Fibroblast of skin of right quadriceps (primary cell): ENCODE measurements at places on chromosomes 7 and 10.

GRCh38 chr7:17300012-17300411, 1.6 kb downstream of the AHR start:
- DNase-seq: no peak

DNA sequence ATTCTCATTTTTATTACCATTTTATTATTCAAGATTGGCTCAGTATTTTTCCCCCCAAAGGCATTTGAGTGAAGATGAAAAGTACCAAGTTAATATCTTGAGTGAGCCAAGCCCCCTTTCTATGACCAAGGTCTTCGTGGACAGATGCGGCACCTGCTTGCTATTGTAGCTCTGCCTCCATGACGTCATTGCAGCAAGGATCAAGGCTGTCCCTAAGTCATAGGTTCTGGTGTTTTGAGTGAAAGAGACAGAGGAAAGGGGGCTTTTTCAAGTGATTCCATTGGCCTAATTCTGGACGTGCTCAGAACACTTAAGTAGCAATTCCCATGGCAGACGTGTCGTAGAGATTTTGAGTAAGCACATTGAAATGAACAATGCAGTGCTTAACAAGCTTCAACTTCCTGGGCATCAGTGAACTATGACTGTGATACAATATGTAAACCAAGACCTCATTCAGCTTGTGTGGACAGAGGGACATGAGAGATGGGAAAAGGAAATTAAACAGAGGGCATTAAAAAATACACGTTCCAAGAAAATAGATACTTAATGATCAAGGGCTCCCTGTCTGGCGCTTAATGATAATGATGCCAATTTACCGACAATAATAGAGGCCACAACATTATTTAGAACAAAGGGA, 248.7 kb upstream of the NPVF start:
- DNase-seq: no peak

GRCh38 chr10:69237528-69238159, 17.5 kb downstream of the HKDC1 start:
- peak; percentile 70 for DNase-seq

DNA sequence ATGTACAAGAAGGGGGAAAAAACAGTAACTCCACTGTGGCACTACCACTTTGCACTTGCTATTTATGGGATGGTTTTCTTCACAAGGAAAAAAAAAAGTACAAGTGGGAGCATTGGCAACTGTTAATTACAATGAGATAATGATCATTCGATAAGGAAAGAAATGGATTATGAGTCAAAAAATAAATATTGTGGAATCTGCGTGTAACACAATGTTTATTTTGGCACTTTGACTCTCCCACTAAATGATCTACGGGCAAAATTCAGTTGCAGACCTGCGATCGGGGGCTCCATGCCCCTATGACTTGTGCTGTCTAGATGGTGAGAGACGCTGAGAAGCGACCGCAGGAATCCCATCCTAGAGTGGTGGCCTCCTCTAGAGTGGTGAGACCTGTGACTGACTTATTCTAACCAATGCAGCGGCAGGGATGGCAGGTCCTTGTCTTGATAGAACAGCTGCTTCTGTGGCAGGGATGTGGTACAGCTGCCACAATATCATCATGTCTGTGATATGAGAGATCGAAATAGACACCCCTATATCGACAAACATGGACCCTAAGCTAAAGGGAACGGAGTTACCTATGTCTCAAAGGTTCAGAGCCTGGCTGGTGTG, 345.0 kb upstream of the KLF6 start:
- no peak for DNase-seq

GRCh38 chr7:16874066-16874465, 7.7 kb downstream of the AGR3 start:
- DNase-seq: peak; percentile 2

- no peak for DNase-seq
Observed at GRCh38 chr7:148925836-148926235, 41.7 kb upstream of the EZH2 start.

GRCh38 chr7:43700646-43701499, 28.4 kb downstream of the COA1 start:
- DNase-seq: no peak

DNA sequence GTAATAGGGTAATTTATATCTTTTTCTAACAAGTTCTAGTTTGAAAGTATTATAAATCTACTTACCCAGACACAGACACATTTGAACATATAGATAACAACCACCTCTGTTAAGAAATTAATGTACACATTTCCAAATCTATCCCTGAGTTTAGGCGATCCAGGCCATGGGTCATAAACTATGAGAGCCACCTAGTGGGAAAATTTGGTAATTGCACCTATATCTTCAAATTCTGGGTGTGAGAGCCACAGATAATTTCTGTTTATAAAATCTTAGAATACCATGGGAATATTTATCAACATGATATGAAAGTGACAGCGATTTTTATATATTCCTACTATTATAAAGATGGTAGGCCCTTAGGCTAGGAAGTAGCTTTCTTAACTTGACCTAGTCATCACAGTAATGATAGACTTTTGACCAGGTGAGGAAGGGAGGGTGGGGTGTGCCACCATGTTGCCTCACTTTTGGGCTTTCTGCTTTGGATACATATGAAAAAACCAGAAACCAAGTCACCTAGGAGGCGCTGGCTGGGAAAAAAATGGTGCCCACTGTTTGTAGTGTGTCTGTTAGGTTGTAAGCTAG, 8.0 kb upstream of the EPHA1 start:
- DNase-seq: peak; percentile 57

DNA sequence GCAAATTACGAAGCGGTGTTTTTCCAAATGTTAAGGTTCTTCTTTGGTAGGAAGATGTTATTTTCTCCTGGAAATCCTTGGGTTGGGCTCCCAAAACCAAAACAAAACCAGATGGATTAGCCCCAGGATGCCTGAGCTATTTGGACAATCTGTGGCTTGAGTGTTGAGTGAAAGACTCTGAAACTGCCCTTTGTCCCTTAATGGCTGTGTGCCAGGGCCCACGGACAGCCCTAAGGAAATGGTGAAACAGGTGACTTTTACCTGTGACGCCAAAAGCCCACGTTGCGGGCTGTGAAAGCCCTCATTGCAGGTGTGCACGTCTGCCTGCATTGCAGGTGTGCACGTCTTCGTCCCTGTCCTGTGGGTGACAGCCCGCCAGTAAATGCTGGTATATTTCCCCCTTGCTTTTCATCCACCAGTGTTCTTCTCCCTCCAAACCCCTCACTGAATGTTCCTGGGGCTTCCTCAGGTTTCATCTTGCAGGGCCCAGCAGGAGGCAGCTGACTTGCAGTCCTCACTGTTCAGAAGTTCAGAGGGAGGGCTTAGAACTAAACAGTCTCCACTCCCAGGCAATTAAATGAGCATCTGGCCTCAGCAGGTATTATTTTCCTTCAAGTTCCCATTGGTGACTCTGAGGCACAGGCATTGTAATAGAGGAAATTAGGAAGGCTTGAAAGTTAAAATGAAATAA, 10.7 kb downstream of the PFKP start:
- DNase-seq: no peak

- DNase-seq: no peak
Observed at GRCh38 chr10:99598781-99599509, 21.3 kb downstream of the SLC25A28 start.

DNA sequence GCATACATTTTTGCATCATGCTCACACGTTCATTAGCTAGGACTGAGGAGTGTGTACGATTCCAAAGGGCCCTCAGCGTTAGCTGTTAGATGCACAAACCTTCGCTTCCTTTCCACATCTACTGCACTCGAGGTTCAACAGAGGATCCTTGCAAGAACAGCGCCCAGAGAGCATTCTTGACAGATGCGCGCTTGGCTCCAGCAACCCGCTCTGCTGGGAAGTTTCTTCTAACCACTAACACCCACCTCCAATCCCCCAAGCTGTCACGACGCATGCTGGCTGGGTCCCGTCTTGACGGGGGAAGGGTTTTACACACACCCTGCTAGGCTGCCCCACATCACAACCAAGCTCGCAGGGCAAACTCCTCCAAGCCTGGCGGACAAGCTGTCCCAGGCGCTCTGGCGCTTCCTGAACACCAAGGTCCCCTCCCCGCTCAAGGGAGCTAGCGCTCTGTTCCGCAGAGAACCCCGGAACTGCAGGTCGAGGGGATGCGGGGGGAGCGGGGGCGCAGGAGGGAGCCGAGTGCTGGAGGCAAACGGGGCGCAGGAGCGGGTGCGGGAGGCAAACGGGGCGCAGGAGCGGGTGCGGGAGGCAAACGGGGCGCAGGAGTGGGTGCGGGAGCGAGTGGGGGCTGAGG, 653 bp upstream of the ADRB1 start:
- DNase-seq: peak; percentile 35

DNA sequence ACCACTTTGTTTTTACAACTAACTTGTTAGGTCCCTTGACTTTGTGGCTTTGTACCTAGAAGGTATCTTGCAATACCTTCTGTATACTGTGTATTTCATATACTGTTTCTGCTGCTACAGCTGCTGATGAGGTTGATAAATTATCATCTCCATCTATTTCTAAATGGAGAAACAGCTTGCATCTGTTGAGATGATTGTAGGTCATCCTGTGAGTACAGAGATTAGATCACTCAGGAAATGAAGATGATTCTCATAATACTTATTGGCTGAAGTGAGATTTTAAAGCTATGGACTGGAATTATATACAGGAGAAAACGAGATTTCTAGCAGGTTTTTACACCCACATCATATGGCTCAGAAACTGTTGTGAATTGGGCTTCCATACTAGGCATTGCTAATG, 280.5 kb downstream of the KCND2 start:
- no peak for DNase-seq

DNA sequence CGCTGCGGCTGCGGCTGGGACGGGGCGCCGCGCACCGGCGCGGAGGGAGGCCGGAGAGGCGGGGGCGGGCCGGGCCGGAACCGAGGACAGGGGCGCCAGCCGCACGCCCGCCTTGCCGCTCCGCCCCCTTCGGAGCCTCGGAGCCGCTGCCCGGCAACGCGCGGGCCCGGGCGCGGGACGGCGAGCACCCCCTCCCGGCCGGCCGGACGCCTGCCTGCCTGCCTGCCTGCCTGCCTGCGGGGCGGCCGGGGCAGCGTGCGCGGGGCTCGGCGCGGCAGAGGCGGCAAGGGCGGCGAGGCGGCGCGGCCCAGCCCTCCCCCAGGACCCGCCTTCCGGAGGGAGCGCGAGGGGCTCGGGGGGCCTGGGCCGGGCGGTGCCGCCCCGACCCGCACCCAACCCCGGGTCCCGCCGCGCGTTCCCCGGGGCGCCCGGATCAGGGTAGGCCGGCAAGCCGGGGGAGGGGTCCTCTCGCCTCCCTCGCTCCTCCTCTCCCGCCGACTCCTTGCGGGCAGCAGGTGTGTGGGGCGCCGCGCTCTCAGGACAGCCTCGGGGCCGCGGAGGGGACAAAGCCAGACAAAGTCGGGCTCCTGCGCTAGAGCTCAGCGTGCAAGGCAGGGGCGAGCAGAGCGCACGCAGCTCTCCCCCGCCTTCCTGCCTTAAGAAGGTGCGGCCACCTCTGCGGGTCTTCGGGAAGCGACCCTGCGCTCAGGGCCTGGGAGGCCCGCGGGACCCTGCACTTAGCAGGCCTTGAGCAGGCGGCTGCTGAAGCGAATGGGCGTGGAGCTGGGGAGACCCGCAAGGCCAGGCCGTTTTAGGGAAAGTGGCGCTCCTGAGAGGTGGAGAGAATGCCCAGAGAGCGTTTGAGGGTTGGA, at the start of gene KIAA1549:
Gene KIAA1549, minus strand, starts transcription at position 58 of the 872 bp plus-strand sequence. CDS start 120 bp downstream, outside the sequence.
- peak; percentile 65 for DNase-seq

DNA sequence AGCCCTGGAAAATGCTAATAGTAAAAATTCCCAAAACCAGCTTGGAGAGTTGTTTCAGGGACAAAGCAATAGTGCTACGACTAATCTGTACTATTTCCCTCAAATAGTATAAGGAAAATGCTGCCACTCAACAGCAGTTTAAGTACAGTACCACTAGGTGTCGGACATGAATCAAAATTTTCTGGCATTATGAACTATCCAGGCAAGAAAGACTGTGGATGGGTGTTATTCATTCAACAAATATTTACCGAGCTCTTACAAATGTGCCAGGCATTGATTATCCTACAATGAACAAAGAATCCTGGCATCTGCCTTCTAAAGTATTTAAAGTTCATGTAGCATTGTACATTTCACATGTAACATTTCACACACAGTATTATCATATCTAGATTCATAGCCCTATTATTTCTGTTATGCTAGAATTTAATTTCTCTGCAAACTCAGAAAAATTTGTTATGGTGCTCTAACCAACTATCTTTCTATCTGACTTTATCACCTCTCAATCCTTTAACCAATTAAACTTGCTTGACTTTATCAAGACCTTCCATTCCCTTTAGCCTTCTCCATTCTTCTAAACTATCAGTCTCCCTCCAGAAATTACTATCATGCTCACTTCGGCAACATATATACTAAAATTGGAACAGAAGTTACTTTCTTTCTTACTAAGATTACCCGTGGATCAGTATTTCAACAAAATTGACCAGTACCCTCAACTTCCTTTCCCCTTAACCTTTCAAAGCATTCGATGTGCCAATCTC, 80.6 kb downstream of the ARHGAP21 start:
- peak; percentile 85 for DNase-seq

- peak; percentile 94 for DNase-seq
Observed at GRCh38 chr7:13904689-13905088, 84.8 kb downstream of the ETV1 start.
